Stimulated activated CD4-positive, alpha-beta T cell treated with anti-CD3 and anti-CD28 coated beads, Interleukin-1b, Interleukin-23, amount 100 ng/mL, for 1 hour (primary cell): ENCODE measurements at places on chromosomes 5 and 9.

GRCh38 chr9:15371448-15371845 is 51.2 kb upstream of the SNAPC3 start:
- no peak for DNase-seq

DNA sequence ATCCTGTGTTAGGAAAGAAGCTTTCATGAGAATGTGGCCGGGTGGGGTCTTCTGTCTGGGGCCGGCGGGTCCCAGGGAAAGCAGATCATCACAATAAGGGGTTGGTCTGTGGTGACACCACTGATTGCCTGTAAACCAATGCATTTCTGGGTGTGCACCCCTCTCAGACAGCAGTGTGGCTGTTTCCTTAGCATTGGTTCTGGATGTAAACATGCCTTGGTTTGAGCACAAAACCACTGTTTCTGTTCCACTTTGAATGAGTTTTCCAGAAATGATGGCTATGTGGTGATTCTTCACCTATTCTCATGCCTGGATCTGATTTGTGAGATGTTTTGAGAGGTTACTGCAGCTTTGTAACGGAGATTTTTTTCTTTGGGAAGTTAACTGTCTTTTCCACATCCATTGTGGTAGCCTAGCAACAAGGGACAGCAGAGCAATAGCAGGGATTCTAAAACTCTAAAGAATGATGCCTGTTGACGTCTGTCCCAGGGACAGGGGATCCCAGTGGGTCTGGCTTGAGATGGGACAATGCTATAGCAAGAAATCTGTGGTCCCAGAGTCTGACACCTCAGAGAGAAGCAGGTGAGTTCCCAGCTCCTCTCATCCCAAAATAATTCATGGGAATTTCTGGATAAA is at the start of gene CCDC192:
CCDC192 (plus strand) TSS at position 466 of the 636 bp plus-strand sequence; CDS start at position 521, 55 bp downstream.
- no peak for DNase-seq

GRCh38 chr9:75422944-75423522 is 334.7 kb downstream of the OSTF1 start:
- DNase-seq, result no peak

GRCh38 chr9:129341987-129342348 is 163.9 kb upstream of the IER5L start:
- DNase-seq, result no peak

DNA sequence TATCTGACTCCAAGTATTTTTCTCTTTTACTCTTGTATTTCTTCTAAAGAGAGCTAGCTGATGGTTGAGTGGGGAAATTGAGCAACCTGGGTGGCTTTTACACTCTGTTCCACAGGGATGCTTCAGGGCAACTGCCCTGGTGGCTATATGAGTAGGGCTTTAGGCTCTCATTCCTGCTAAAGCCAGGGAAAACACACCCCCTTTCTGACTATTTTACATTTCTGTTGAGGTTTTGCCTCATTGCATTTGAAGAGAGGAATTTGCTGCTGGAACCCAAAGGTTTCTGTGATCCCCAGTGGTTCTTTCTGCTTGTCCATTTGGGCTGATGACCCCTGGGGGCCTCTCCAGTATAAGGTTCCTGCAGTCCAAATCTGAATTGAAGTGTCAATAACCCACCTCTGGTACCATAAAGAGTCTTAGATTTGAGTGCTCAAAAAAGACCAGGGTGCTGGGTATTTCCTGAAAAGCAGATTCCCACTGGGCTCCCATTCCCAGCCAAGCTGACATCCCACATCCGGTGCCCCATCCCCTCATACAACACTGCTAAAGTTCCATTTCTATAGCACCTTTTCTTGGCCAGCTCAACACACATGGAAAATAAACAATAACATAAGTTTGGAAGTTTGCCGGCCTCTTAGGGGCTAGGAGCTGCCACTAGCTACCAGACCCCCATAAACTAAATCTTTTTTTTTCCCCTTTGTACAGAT is 59.5 kb downstream of the PAPPA start:
- DNase-seq, result no peak

- DNase-seq, result no peak
These were observed 184.6 kb downstream of the TLE4 start for GRCh38 chr9:79756414-79756813.

GRCh38 chr9:68651280-68651893 is 53.7 kb upstream of the PIP5K1B start:
- no peak for DNase-seq
